ENCODE measurements at places on chromosomes 13 and 19.

- no peak for DNase-seq
Measured at GRCh38 chr13:106077017-106077416, 458.4 kb downstream of the EFNB2 start.

DNA sequence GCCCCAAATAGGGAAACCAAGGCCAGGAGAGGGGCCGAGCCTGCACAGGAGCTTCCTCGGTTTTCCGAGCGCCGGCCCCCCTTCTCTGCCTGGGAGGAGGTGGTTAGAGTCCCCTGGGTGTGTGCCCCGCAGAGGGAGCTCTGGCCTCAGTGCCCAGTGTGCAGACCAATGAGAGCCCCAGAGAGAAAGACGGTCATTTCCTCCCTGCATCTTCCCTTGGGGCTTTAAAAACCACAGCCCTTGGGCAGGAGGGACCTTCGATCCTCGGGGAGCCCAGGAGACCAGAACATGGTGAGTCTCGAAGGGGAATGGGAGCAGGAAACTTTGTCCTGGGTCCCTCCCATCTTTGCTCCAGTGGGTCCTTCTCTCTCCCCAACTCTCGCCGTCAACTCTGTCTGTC, at the start of gene C5AR1:
Gene C5AR1 (plus strand): TSS at position 254 of the 400 bp plus-strand sequence. CDS start 35 bp downstream, at position 289.
- DNase-seq: no peak

DNA sequence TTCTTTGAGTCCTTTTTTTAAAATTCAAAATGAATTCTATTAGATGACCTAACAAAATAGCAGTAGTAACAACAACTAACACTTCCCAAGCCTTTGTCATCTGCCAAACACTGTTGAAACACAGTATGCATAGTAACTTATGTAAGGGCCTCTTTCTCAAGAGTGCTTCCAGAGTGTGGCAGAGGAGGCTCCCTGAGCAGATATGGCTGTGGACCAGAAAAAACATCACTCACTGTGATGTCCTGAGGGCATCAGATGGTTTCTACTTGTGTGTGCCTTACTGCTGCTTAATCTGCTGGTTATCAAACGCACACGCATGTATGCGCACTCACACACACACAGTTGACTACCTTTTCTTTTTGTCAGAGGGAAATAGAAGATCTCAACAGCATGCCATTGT, 110.8 kb downstream of the DLEU7 start:
- DNase-seq: no peak

DNA sequence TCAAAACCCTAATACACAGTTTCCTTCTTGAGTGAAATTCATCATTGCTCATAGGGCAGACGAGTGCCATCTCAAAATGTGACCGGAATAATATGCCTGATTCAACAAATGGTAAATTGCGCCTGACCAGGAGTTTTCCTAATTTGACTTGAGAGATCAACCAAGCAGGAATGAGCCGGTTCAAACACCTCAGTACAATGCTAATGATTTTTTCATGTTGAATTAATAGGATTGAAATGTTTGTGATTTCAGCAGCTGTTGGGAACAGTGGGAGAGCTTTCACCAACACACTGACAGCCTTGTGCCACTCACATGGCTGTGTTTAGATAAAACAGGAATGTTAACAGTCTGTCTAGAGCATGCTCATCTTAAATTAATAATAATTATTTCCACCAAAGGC, 484.8 kb downstream of the PCDH9 start:
- no peak for DNase-seq

DNA sequence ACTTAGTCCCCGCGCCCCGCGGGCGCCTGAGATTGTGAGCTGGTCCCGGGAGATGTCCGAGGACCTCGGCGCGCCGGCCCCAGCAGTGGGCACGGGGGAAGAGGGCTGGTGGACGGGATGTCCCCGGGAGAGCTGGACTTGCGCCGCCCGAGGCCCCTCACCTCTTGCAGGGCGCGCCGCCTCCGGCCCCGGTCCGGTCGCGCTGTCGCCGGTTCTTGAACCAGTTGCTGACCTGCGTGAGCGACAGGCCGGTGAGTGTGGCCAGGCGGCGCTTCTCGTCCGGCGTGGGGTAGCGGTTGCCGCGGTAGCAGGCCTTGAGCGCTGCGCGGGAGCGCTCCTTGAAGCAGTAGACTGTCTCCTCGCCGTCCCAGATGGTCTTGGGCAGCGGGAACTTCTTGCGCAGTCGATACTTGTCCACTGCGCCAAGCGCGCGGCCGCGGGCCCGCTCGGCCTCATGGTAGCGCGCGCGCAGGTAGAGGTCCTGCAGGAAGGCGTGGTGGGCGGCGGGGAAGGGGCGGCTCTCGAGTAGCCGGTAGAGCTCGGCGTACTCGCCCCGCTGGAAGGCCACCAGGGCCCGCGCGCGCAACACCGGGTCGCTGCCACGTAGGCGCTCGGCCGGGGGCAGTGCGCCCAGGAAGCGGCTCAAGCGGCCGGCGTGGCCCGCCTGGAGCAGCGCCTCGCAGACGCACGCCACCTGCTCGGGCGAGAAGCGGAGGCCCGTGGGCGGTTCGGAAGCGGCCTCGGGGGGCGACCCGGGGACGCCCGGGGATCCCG, 984 bp downstream of the SIX5 start:
- DNase-seq: peak; percentile 58

DNA sequence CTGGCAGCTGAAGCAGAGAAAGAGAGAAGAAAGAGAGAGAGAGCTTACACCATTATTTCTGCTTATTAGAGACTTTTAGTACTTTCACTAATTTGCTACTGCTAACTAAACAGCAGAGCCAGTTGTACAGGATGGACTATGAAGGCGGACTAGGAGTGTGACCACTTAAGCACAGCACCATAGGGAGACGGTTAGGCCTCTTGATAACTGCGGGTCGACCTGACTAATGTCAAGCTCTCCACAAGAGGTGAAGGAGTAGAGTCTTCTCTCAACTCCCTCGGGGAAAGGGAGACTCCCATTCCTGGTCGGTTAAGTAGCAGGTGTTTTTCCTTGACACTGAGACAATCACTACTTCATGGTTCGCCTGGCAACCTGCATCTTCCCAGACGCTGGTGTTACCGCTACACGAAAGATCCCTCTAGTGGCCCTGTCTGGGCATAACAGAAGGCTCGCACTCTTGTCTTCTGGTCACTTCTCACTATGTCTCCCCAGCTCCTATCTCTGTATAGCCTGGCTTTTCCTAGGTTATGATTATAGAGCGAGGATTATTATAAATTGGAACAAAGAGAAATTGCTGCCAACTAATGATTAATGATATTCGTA, 5.3 kb upstream of the PSG7 start:
- no peak for DNase-seq

GRCh38 chr13:95552208-95552538, 347 bp upstream of the CLDN10 start:
- no peak for DNase-seq

DNA sequence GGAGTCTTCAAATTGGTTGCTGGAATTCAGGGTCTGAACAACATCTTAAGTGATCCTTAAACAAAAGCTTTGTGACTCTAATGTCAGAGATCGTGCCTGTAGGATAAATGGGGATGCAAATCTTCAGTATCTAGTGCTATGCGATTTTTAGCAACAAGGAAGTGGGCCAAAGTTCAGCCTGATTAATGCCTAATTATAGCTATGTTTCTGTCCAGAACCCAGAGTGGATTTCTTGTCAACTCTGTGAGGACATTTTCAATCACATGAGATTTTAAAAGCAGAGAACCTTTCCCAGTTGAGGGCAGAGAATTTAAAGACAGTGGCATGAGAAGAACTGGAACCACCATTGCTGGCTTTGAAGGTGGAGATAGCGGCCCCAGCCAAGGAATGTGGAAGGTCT, 84.3 kb upstream of the PCDH9 start:
- no peak for DNase-seq

GRCh38 chr13:49112782-49113525, 107.2 kb upstream of the MLNR start:
- DNase-seq: no peak

- no peak for DNase-seq
Measured at GRCh38 chr13:45508776-45509175, 44.0 kb downstream of the COG3 start.

DNA sequence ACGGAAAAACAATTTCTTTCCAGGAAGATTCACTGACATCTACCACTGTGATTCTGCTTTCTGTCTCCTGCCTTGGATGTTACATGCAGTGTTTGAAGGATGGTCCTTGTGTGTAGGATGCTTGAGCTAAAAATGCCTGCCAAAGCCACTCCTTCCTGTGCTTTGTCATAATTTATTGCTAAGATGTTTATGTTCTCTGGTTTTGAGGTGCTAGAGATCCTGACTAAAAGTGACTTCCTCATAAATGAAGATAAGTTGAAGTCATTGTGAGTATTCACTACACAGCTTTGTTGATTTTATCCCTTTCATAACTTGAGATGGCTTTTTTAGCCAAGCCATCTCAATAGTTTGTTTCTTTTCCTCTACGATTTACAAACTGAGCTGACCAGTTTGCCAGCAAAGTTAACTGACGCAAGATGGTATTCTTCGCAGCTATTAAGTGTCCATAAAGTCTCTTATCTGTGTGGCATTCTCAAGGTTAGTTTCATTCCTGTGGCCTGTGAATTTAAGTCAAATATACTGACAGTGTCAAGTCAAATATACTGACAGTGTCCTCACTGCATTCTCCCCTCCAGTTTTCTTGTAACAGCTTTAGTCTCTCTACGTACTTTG, 15.7 kb upstream of the FBXL3 start:
- no peak for DNase-seq

DNA sequence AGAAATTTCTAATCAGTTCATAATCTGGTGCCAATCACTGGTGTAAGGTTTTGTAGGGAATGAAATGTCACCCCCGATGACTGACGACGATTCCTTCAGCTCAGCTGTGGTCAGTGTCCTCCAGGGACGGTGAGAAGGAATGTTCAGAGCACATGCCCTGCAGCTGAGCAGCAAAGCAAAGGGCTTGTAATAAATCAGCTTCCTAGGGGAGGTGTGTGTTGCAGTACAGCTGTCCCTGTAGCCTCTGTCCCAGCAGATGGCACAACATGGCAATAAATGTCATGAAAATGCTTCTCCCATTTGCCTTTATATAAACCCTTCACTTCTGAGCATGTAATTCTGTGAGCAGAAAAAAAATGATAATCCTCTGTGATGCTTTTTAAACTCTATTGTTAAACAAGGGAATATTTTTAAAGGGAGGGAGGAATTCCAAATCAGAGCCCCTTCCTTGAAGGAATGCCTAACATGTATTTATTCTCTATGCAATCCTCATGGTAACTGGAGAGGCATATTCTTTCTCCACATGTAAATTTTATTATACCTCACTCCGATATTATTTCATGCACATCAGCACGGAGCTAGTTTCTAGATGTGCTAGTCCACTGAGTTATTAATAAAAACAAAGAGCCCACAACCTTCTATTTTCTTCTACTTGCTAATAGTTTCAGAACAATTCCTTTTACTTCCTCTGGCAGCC, 102.5 kb downstream of the FAM216B start:
- DNase-seq: no peak

DNA sequence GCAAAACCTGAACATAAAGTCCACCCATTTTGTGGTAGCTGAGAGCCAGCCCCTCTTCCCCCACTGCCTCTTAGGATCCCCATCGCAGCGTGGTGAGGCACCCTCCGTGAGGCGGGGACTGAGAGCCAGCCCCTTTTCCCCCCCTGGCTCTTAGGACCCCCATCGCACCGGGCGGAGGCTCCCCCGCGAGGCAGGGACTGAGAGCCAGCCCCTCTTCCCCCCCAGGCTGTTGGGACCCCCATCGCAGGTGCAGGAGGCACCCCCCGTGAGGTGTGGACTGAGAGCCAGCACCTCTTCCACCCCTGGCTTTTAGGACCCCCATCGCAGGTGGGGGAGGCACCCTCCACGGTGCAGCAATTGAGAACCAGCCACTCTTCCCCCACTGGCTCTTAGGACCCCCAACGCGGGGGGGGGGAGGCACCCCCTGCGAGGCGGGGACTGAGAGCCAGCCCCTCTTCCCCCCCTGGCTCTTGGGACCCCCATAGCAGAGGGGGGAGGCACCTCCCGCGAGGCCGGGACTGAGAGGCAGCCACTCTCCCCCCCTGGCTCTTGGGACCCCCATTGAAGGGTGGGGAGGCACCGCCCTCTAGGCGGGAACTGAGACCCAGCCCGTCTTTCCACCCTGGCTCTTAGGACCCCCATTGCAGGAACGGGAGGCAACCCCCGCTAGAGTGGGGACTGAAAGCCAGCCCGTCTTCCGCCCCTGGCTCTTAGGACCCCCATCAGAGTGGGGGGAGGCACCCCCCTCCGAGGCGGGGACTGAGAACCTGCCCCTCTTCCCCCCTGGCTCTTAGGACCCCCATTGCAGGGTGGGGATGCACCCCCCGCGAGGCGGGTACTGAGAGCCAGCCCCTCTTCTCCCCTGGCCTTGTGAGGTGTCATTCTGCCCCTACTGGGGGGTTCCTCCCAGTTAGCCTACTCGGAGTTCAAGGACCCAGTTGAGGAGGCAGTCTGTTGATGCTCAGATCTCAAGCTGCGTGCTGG, 366.4 kb upstream of the SPRY2 start:
- no peak for DNase-seq

DNA sequence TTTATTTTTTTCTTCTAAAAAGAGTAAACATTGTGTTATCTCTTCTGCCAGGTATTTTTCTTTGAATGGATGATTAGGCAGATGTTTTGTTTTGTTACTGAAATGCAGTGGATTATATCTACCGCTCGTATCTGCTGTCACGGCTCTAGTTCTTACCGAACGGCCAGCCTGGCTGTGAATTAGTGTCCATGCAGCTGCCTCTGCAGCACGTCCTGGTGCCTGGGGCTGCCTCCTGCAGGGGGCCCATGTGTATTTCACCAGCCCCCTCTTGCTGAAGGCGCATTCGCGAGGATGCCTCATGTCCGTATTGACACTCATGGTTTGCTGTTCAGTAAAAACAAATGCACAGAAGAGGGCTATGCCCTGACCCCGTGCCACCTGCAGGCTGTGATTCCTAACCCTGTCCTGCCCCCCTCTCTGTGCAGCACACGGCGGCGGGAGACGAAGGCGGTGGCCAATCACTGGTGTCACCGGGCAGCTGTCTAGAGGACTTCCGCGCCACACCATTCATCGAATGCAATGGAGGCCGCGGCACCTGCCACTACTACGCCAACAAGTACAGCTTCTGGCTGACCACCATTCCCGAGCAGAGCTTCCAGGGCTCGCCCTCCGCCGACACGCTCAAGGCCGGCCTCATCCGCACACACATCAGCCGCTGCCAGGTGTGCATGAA, 49.9 kb downstream of the RAB20 start:
- DNase-seq: no peak

GRCh38 chr13:113756441-113757097, 2.5 kb upstream of the TMEM255B start:
- DNase-seq: no peak

DNA sequence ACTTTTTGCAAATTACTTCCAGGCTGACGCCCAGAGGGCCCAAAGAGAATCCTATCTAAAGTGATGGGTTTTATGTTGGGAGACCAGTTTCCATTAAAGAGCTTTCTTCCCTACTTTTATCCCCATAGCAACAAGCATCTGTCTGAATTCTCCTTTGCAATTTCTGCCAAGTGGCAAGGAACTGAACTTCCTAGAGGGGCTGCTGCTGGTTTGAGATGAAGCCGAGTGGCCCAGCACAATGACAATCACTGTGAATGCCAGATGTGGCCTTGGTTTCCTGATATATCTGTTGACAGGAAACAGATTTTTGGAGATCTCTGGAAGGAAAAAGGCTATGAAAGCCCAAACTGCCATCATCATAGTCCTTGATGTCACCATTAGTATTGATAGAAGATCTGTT, 198.6 kb downstream of the OXGR1 start:
- no peak for DNase-seq

- DNase-seq: peak; percentile 25
Measured at GRCh38 chr19:39951686-39952085, 17.3 kb upstream of the FCGBP start.

- DNase-seq: no peak
Measured at GRCh38 chr19:57558525-57558924, 1.1 kb downstream of the ZNF550 start.

Data from stimulated activated naive CD8-positive, alpha-beta T cell treated with anti-CD3 and anti-CD28 coated beads, Interleukin-15, Interleukin-2, amounts not matched to agents 100 U/mL and 50 U/mL, for 24 hours (primary cell).